ENCODE measurements at places on chromosomes 4 and X.

DNA sequence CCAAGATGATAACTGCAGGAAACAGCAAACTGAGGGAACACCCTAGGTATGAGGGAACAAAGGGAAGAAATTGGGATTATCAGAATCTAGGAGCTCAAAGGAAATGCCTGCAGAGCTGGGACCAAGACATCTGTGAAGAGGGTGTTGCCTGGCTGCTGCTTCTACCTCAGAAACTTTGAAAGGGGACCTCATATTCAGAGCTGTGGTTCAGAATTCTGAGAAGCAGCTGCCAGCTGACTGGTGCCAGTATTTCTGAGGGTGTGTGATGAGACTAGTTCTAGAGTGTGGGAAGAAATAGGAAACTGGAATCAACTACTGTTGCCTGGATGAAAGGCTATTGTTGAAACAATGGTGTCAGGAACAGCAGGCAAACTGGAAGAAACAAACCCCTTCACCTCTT is 8.5 kb downstream of the FAAH2 start:
- DNase-seq, result no peak

DNA sequence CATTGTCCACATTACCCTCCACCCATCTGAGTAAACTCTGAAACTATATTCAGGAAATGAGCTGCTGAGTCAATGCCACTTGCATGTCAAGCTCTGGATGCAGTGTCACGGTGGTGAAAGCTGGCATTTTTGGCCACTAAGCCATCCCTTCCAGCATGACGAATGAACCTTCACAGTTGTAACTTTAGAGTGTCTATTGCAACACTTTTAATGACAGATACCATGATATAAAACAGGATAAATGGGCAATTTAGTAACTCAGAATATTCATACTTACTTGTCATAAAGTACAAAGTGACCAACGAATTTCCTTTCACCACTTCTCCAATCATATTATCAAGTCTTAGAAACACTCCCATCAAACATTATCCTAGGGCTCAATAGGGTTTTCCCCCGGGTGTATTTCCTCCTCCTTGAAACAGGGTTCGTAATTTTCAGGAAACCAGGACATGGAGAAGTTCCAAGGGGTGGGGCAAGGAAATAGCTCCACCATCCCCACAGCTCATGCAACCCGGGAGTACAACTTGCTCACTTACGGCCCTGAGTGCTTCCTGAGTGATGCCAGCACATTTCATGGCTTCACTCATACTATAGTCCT is 73.1 kb downstream of the MTHFD2L start:
- DNase-seq, result no peak

DNA sequence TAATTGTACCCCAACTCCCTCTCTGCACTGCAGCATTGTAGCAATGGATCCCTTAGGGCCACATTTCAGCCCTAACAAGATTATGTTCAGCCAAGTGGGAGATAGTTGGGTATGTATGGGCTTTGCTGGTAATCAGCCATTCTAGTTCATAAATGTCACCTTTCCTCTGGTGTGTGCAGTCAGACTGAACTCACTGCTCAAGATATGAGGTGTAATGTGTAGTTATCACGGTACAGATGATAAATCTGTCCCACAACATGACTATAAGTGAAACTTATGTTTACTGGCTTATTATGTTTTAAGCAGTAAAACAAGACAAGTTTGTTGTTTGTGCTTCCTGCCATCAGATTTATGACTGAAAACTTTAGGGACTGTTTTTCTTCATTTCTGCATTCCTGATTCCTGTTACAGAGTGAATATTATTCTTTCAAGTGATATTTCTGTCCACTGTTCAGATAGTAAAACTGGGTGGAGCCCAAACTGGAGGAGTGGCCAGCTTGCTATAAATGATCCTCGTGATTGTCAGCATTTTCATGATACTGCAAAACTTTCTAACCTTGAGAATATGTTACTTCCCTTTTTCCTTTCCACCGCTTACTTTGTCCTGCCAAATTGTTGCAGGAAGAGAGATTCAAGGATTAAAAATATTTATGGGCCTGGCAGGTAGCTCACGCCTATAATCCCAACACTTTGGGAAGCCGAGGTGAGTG is 44.9 kb downstream of the ANAPC4 start:
- no peak for DNase-seq

- no peak for DNase-seq
Measured at GRCh38 chr4:147648656-147649055, 31.5 kb downstream of the TMEM184C start.

GRCh38 chrX:10482261-10482660 is 138.1 kb downstream of the MID1 start:
- DNase-seq, result no peak

DNA sequence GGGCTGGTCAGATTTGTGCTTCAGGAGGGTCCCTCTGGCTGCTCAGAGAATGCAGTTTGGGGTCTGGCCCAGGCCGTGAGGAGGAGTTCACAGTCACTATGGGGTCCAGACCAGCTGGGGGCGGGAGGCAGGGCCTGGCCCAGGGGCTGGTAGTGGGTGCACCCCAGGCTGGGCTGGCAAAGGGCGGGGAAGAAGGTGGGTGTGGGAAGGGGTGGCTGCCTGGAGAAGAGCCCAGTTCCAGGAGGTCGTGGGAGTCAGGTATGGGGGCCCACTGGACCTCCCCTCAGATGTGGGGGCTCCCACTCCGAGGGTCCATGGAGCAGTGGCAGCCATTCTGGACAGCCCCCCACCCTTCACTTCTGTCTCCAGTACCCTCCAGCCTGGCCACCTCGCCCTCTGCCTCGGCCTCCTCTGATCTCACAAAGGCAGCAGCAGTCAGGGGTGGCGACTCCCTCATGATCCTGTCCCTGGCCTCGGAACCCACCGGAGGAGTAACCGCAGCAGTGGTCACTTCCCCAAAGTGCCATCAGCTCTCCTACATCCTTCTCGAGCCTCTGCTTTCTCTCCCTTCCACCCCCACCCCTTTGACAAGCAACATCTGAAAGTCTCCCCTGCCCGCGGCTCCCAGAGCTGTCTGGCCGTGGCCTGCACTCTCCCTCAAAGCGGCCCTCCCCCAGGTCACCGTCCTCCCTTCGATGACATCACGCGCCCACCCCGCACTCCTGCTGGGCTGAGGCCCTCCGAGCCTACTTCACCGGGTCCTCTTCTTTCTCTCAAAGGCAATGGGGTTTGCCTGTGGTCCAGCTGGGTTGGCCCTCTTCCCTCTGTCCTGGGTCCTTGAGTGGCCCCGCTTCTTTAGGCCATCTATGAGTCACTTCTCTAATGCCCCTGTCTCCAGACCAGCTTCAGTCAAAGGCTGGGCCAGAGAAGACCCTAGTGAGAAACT is 1.7 kb upstream of the SLC6A8 start:
- no peak for DNase-seq

- DNase-seq, result no peak
Measured at GRCh38 chr4:41839916-41840854, 91.7 kb upstream of the PHOX2B start.

- no peak for DNase-seq
Measured at GRCh38 chr4:38371391-38371851, 292.6 kb upstream of the KLF3 start.

DNA sequence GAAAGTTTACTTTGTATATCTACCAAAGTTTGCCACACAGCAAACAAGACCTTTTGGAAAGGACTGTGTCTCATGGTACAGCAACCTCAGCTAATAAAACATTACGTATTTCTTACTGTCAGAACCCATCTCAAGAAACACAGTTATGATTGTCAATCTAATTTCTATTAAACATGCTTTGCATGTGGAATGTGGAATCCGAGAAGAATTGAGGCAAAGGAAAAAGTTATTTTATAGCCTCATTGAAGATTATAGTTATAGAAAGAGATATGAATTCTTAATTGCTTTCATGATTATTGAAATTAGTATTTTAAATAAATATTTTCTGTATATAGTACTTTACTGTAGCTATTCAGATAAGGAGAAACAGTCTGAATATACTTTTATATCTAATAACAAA is 5.4 kb downstream of the PCDH7 start:
- no peak for DNase-seq

GRCh38 chrX:141142946-141143345 is 34.0 kb downstream of the LDOC1 start:
- DNase-seq, result no peak

- DNase-seq, result no peak
Measured at GRCh38 chrX:519741-520140, 110.8 kb upstream of the SHOX start.

- DNase-seq, result no peak
Measured at GRCh38 chr4:119314356-119314755, 7.6 kb downstream of the FABP2 start.

DNA sequence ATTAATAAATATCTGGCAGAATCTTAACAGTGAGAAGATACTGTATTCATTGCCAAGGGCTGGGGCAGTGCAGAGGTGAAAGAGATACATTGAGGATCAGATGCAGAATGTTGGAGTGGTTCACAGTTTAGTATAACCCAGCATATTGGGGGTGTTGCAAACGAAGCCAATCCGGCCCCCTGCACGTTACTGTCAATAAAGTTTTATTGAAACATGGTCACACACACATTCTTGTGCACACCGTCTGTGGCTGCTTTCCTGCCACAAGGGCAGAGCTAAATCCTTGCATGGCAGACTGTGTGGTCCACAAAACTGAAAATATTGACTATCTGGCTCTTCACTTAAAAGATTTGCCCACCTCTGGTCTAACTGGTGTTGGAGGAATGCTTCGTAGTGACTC is 119.7 kb downstream of the SHOX start:
- DNase-seq, result no peak

DNA sequence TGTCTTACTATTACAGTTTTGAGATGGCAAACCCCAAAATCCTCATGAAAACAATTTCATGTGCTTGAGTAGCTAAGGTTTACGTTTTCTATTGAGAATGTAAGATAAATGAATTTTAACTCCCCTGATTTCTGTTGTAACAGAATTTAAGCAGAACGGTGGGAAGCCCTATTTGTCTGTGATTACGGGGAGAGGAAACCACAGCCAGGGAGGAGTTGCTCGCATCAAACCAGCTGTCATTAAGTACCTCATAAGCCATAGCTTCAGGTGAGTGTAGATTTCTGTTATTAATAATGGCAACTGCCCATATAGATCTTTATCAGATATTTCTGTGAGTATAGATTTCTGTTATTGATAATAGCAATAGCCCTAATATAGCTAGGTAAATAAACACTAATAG is 44.2 kb upstream of the RHOH start:
- no peak for DNase-seq

- no peak for DNase-seq
Measured at GRCh38 chrX:95318882-95319281, 1365.8 kb upstream of the DIAPH2 start.

GRCh38 chr4:154368060-154368459 is 123.5 kb downstream of the DCHS2 start:
- no peak for DNase-seq

DNA sequence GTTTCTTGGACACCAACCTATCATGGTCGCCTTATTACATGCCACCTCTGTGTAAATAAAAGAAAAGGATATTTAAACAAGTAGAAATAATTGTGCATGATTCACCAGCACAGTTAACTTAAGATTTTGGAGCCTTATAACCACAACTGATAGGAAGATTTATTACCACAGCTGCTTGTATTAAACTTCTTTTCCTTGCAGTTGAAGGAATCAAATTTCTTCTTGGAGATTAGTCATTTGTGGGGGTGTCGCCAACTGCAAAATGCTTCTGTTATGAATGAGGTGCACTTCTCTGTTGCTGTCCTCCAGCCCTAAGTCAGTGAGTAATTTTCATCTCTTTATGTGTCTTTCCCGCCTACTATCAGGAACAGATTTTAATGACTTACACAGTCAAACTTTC is 73.3 kb downstream of the OR13H1 start:
- no peak for DNase-seq

DNA sequence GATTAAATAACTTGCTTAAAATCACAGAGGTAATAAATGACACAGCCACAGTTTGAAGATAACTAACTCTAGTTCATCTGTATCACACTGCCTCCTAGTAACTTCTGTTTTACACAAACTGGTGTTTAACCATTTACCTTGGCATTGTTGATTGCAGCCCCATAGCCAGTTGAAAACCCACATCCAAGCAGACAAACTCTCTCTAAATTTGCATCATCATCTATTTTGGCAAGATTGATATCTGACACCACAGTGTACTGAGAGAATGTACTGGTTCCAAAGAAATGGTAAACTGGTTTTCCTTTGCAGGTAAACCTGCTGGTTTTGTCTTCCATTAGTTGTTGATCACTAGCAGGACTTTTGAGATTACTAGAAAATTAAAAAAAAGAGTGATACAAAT is 7.8 kb downstream of the ADH4 start:
- DNase-seq, result no peak

DNA sequence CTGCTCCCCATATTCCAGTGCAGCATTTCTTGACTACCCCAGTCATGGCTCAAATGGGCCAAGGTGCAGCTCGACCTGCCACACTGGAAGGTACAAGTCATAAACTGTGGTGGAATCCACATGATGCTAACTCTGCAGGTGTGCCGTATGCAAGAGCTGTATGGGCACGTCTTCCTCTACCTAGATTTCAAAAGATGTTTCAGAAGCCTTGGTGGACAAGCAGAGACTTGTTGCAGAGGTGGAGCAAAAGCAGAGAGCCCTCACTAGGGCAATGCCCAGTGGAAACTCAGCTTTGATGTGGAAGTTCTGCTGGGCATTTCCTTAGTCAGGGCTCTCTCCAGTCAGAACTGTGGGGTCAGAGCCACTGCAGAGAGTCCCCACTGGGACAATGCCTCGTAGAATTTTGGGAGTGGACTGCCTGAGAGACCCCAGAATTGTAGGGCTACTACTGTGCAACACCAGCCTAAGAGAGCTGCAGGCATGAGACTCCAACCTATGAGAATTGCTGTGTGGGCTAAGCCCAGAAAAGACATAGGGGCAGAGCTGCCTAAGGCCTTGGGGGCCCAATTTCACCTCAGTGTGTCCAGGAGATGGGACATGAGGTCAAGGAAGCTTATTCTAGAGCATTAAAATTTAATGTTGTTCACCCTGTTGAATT is 65.7 kb downstream of the BEX3 start:
- no peak for DNase-seq

DNA sequence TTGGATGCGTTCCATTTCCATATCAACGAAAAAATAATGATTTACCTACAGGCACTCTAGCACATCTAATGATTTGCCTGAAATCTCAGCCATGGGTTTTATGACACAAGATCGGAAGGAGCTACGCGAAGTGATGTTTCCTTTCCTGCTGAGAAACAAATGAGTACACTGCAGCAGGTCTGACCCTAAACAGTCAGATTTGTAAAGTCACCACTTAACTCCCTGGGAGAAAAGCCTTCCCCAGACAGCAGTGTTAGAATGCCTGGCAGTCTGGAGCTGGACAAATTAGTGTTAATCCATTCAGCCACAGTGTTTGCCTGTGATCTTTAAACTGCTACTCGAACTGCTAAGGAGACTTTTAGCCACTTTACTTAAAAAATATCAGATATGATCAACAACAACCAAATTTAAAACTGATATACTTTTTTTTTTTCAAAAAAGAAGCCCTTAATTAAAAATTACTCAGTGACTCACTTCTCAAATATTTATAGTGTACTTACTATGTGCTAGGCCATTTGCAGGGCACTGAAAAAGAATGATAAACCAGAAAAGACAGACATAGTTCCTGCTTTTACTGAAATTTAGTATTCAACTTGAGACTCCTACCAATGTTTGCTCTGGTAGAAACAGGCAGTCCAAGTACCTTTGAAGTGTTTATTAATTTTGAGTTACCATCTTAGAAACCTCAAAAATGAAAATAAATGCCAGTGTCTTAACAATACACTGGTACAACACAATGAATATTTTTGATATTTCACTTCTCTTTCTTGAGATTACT is 104.5 kb downstream of the SHISA3 start:
- no peak for DNase-seq
